ENCODE measurements at places on chromosomes 5 and 9. TPM values are rescaled to one million over a fixed set of nuclear protein-coding genes. Genes with fewer than 3 reads are reported as not detected.

Gene PHYHD1
- 0.20 TPM for total RNA-seq

DNA sequence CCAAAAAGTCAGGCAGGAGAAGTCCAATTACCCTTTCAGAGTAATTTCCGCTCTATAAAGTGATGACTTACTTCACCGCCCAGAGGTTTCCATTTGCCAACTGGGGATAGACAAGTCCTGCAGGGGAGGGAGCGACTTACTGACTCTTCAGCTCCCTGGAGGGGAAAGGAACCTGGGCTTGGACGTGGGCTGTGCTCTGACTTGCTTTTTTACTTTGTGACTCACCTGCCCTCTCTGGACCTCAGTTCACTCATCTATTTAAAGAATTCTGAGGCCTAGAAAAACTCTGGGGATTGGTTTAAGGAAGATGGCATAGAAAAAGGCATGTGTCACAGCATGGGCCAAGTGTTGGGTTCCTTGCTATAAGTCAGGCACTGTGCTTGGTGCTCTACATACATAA is 180.4 kb upstream of the TRIM32 start:
- no peak for DNase-seq

- DNase-seq = no peak
Measured at GRCh38 chr5:78546276-78546996, 102.1 kb downstream of the LHFPL2 start.

DNA sequence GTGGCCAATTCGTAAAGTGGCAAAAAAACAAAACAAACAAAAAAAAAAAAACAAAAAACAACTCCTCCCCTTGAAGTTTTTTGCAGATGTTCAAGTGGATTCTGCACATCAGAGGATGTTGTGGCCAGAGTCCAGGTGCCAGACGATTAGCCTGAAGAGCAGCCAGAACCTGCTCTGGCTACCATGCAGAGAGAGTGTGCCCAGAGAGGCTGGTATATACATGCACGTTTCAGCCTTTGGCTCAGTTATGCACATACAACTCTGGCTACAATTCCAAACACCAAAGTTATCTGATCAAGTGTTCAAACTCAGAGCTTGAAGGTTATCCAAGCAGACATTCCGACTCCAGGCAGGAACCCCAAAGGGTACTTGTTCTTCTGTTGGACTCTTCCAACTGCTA is 34.7 kb downstream of the GGTA1 start:
- DNase-seq = no peak

DNA sequence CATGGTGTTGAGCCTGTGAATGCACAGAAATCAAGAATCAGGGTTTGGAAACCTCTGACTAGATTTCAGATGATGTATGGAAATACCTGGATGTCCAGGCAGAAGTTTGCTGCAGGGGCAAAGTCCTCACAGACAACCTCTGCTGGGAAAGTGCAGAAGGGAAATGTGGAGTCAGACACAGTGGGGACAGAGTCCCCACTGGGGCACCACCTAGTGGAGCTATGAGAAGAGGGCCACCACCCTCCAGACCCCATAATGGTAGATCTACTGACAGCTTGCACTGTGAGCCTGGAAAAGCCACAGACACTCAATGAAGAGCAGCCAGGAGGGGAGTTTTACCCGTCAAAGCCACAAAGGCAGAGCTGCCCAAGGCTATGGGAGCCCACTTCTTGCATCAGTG is 181.9 kb upstream of the SEMA6A start:
- no peak for DNase-seq

DNA sequence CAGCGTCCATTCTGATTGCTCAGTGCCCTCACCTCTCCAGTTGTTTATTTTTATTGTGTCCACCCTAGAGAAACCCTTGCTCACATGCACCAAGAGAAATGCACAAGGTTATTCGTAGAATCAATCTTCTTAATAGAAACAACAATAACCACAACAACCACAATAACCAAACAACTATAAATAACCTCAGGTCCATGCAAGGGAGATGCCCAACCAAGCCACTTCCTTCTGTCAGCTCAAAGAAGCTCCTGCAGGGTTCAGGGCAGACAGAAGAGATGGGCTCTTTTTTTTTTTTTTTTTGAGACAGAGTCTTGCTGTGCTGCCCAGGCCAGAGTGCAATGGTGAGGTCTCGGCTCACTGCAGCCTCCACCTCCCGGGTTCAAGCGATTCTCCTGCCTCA is 14.9 kb upstream of the TCOF1 start:
- DNase-seq = no peak

GRCh38 chr9:76452839-76453238 is 6.1 kb upstream of the GCNT1 start:
- no peak for DNase-seq

DNA sequence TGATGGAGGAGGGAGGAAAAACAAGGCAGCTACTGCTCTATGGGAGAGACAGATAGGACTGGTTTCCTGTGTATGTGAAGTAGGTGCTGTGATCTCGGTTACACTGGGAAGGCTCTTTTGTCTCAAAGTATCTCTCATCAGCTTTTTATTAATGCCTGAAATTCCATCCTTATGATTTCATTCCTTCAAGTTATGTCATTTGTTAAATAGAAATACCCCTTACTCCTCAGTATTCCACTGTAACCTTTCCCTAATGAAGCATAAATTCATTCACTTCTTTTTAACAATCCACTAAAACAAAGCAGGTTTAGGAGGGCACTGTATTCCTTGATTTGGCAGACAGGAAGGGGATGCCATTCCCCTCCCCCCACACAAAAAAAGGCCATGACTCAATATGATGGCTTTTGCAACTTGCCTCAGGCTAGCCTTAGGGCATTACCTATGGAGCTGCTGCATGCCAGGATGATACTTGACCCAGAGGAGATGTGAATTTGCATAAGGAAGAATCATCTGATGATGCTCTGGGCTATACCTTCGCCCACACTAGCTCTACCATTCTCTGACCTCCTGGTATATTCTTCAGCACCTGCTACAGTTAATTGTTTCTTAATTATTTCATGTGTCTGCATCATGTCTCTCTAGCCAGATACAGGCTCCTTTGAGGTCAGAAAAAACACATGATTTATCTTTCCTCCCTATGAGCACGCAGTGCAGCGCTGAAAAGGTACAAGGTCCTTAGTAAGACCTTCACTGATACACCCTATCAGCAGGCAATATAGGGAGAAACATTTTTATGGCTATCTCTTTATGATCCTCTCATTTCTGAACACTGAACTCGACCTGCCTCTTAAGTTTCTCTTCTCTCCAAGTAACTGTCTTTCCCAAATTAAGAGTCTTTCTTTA is 26.3 kb downstream of the NR3C1 start:
- no peak for DNase-seq

DNA sequence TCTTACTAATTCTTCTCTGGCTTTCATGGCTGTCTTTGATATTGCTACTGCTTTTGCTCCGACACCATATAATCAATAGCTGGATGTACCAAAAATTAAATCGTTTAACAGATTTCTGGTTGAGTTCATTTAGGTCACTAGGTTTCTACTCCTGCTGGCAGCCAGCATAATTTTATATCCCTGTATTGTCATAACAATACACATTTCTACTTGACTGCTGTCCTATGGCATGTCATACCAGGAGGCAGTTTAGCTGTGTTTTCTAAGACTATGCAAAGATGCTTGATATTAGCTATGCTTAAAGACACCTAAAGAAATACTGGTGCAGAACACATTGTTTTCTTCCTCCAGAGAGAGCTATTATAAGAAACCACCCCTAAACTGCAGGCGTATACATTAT is 337.2 kb upstream of the CDH6 start:
- DNase-seq = no peak

GRCh38 chr9:132472599-132472998 is 62.6 kb downstream of the CFAP77 start:
- no peak for DNase-seq

Measured in pulmonary artery endothelial cell (primary cell).